ENCODE measurements at places on chromosomes 3 and 15.

DNA sequence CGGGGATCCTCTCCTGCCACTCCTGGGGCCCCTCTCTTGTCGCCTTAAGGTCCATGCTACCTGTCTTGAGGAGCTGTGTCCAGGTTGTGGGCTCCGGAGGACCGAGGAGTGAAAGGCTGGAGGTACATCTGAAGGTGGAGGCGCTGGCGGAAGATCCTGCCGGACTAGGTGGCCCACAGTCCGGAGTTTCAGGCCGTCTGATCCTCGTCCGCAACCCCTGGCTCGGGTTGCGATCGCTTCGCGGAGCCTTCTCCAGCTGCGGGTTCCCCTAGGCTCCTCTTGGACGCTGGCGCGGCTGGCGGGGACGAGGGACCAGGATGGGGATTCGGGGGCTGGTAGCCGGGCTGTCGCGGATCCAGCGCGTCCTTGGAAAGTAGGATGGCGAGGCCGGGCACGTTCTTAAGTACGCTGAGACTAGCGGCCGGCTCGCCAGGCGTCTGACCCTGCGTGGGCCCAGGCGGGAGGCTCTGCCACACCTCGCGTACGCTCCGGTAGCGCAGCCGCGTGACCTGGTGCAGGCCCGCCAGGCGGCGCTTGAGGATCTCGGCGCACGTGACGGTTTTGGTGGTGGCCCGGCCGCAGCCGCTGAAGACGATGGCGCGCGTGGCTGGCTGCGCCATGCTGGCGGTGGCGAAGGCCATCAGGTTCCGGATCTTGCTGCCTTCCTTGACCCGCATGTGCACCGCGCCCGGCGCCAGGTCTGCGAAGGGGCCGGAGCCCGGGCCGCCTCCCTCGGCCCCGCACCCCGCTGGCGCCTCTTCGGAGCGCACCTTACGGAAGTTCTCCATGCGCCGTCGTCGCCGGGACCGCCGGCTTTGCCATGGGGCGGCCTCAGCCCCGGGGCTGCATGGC lies 550 bp downstream of the RPP25 start:
- no peak for DNase-seq

DNA sequence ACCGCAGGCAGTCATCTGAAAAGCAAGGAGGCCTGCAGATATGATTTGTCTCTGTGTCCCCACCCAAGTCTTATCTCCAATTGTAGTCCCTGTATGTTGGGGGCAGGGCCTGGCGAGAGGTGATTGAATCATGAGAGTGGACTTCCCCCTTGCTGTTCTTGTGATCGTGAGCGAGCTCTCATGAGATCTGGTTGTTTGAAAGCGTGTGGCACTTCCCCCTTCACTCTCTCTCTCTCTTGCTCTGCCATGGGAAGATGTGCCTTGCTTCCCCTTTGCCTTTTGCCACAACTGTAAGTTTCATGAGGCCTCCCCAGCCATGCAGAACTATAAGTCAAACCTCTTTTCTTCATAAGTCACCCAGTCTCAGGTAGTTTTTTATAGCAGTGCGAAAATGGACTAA lies 83.3 kb downstream of the TMCO5A start:
- no peak for DNase-seq

GRCh38 chr3:72290859-72291638 lies 506.1 kb upstream of the PROK2 start:
- no peak for DNase-seq

GRCh38 chr15:68700455-68701123 lies 120.1 kb downstream of the ANP32A start:
- DNase-seq, result no peak

- no peak for DNase-seq
Observed at GRCh38 chr3:71025010-71025409, 558.5 kb downstream of the FOXP1 start.

- DNase-seq, result no peak
Observed at GRCh38 chr3:116445990-116446389, 703 bp upstream of the LSAMP start.

GRCh38 chr3:89762405-89762804 lies 655.0 kb downstream of the EPHA3 start:
- DNase-seq, result no peak

DNA sequence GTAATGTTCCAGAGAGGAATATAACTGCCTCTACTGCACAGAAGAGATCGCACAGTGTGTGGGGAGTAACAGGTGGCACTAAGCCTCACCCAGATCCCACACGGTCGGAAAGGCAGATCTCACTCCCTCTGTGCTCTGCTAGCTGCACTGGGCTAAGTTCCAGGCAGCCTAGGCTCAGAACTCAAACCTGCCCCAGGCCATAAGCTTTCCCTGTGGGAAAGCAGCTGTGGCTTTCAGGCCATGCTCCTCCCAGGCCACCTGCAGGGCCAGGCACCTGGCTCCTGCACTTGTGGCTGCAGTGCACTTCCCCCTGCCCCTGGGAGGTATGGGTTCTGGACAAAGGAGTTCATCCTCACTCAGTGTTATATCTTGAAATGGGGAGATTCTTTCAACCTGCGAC lies 27.5 kb downstream of the PCCB start:
- DNase-seq, result no peak

DNA sequence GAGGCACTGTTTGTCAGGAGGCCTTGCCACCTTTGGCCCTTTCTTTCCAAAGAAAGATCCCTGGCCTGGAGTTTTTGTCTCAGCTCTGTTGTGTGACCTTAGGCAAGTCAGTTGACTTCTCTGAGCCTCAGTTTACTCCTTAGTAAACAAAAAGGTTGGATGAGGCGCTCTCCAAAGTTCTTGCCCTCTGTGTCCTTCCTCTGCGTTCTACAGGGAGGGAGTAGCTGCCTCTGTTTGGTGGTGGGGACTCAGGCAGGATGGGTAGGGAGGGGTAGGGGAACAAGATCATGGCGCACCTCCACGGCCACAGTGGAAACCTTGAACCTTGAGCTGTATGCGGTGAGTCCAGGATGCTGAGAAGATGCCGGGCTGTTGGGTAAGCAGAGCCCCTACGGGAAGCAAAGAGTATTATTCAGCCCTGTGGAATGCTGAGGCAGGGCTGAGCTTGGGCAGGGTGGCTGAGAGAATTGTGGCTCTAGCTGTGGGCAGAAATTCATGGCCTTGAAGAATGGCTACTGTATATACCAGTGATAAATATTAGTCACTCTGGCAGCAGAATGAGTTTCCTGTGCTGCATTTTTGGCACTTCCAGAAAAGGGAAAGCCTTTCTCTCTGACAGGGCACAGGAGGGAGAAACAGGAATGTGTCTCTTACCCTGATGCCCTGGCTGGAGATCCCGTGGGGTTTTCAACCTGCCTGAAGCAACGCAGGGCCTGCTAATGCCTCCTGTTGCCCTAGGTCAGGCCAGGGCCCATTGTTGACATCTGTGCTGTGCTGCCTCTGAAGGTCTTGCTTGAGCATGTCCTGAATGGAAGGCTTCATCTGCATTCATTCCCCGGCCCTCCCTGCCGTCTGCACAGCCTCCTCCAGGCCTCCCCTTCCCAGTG lies 39.9 kb downstream of the SMAD3 start:
- DNase-seq, result no peak

- no peak for DNase-seq
Observed at GRCh38 chr15:86197770-86198169, 118.1 kb downstream of the AGBL1 start.

- no peak for DNase-seq
Observed at GRCh38 chr3:57555306-57555705, 768 bp upstream of the PDE12 start.

DNA sequence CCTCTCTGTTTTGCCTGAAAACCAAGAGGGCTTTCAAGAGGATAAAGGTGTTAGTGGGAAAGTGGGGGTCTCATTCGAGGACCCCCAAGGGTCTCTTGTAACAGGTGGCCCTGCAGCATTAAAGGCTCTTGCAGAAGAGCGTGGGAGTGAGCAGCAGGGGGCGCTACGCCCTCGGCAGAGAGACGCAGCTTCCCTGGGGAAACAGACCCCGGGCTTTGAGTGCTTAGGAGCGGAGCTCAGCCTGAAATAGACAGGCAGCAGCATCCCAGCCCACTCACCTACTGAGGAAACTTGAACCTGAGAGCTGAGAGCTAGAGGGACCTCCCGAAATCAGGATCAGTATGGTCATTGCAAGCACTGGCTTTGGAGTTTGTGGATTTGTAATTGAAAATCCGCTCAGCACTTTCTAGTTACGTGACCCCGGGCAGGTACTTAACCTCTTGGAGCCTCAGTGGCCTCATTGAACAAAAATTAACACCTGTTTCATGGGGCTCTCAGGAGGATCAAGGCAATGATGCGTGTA lies 25.7 kb downstream of the RPLP1 start:
- no peak for DNase-seq

DNA sequence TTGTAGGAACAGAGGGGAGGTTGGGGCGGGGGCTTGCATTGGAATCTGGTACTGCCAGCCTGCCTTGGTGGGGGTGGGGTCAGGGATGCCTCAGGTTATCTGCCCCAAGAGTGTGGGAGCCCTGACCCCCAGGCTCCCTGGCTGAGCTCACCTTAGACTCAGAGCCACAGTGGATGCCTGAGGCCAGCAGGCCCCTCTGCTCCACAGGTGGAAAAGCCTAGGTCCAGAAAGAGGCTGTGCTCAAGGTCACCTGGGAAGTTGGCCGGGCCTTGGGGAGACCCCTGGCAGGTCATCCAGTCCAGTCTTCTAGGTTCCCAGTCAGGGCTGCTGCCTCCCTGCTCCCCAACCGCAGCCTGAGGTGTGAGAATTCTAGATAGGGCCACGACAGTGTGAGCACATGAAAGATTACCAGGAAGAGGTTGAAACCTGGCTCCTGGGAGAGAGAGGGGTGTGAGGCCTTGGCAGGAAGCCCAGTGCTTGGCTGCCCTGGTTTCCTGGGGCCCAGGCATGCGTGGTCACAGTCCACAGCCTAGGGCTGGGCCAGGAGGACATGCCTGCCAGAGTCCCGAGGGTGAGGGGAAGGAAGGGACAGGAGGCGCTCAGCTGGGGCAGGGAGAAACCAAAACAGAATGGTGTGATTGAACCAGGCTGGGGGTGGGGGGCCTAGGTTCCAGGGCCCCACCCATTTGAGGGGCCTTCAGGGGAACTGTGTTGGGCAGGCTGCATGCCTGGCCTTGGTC lies 4.9 kb downstream of the HDAC11 start:
- no peak for DNase-seq

DNA sequence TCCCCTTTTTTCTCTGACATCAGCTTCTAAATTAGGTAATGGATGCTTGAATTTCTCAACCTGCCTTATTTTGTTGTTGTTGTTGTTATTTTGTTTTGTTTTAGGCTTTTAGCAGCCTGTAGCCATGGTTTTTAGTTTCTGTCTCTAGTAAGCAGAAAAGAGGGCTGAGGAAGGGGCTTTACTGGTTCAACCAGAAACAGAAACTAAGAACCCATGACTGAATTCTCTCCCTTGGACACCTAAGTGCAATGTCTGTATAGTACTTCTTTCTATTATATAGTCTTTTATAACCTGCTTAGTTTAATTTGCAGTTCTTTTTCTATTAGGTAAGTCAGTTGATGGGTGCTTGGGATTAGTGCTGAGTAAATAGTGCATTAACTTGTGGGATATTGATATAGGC lies 129.0 kb downstream of the BBX start:
- DNase-seq, result no peak

DNA sequence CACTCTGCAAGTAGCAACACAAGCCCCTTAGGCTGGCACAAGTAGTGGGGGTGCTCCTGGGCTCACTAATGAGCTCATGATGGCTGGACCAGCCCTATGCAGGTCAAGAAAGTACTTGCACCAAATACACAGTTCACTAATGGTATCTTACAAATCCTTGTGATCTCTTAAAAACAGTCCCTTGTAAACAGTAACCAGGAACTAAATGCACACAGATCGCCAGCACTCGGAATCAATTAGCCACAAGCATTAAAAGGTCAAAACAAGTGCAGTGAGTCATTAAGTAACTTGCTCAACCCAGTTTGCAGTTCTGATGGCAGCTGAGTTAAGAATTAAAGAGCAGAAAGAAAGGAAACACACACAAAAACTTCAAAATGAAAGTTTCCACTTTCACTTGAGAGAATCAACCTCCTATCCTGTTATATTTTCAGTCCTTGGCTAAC lies 43.2 kb downstream of the ARHGEF3 start:
- DNase-seq, result no peak

DNA sequence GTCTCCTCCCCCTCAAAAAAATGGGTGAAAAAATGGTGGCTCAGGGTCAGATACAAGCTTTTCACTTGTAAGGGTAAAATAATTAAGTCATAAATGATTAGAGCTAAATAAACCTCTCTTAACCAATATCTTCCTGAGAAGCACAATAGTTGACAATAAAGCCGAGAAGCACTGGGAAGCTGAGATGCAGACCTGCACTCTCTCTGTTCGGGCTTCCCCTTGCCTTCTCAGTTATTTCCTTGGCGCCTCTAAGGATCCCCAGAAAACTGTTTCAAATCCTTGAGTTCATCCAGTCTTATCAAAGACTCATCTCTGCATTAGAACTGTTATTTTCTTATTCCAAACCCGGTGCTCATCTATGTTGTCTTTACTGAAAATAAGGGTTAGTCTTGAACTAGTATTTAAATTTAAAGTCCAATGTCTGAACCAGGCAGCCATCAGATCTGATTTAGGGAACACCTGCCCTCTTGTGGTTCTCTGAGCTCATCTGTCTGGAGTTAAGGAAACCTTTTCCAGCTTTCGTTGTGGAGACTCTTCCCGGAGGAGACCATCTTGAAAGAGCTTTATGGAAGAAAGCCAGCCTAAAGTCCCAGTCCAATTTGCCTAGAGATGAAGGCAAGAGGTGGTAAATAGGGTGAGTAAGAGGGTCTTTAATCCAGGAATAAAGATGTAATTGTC lies 256.4 kb upstream of the MCTP2 start:
- no peak for DNase-seq

GRCh38 chr15:64621056-64621455 lies 154.3 kb downstream of the RBPMS2 start:
- DNase-seq, result no peak

- DNase-seq, result no peak
Observed at GRCh38 chr3:6079011-6079410, 781.9 kb upstream of the GRM7 start.

DNA sequence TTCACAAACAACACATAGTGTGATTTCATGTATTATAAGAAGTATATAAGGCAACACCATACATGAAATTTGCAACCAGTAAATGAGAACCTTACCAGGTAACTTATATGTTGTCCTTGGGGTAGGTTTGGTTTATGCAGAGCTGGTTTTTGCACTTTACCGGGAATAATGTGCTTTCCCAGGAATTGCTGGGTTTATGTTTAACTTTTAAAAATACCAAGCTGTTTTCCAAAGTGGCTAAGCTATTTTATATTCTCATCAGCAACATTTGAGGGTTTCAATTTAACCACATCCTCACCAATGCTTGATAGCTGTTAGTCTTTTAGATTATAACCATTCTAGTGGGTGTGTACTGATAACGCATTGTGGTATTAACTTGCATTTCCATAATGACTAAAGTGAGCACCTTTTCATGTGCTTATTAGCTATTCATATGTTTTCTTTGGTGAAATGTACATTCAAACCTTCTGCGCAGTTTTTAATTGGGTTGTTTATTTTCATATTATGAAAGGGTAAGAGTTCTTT lies 71.6 kb downstream of the KY start:
- DNase-seq, result no peak

Measured in esophagus squamous epithelium (tissue), 5 donors.